ENCODE measurements at places on chromosomes 6 and 20. TPM values are rescaled to one million over a fixed set of nuclear protein-coding genes. Genes with fewer than 3 reads are reported as not detected.

DNA sequence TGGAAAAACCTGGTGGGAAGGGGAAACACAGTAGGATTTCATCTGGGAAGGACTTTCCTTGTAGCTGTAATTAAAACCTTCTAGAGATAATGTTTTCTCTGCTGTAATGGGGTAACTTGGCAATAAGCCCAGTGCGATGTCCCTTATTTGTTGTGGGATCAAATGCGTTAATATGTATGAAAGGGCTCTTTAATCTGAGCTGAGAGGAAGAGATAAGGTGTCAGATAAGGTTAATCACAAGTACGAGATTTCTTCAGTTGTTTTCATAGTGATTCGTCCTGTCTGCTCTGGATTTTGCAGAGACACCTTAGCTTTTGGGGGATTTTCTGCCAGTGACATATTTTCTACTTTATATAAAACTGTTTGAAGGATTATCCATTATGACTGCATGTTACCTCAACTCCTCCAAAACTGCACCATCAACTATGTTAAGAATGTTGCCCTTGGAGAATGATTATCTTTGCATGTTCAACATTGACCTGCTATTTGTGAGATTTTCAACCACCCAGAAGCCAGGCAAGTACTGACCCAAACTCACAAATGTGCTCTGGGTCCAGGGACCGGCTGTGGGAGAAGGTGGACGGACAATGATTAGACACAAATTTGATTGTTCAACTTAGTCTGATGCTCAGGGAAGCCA lies 21.2 kb upstream of the ELOVL5 start:
- no peak for DNase-seq

DNA sequence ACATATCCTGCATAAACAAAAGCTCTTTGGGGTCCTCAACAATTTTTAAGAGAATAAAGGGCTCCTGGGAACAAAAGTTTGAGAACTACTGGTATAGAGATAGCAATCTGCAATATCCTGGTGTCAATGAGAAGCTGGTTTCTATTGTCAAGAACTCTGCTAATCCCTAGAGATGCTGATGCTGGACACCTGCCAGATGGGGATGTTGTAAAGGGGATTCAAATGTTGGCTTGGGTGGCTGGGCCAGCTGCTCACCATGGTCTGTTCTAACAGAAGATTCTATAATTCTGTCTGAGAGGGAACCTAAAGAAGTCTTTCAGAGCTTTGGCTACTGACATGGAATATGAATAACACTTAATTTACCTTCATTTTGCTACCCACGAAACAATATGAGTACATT lies 137.8 kb downstream of the BTBD9 start:
- DNase-seq, result no peak

GRCh38 chr20:21270806-21271205 lies 32.3 kb upstream of the XRN2 start:
- DNase-seq, result no peak

GRCh38 chr6:5379647-5380242 lies 118.4 kb downstream of the FARS2 start:
- no peak for DNase-seq

- DNase-seq, result no peak
These were observed 170.6 kb downstream of the IBTK start for GRCh38 chr6:82076916-82077315.

DNA sequence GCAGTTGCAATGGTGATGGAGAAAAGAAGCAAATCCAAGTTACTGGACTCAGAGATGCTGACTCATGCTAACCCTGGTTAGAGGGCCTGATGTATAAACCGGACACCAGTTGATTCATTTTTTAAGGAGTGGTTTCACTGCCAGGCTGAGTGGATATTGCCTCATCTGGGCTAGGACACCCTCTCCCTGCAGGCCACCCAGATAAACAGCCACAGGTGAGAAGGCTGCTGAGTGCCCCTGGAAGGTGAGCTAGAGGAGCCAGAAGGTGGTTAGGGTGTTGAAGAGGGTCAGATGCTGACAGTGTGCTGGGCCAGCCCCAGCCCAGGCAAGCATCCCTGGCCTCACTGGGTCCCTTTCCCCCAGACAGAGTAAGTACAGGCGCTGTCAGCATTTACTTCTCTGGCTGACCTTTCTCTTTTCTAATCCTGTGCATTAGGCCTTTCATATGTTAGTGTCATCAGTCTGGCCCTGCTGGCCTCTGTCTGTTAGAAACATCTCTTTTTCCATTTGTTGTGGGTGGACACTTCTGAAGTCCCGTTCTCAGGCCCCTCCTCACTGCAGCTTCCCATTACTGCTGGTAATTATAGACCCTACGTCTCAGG lies 13.5 kb downstream of the EPB41L1 start:
- no peak for DNase-seq

Gene EYA4
- total RNA-seq, result 0.19 TPM

Gene RGS17
- 0.47 TPM for total RNA-seq

Gene TNXB
- 7.2 TPM for total RNA-seq
